HuH-7.5 (cell line): ENCODE measurements at places on chromosomes 7 and 10.

DNA sequence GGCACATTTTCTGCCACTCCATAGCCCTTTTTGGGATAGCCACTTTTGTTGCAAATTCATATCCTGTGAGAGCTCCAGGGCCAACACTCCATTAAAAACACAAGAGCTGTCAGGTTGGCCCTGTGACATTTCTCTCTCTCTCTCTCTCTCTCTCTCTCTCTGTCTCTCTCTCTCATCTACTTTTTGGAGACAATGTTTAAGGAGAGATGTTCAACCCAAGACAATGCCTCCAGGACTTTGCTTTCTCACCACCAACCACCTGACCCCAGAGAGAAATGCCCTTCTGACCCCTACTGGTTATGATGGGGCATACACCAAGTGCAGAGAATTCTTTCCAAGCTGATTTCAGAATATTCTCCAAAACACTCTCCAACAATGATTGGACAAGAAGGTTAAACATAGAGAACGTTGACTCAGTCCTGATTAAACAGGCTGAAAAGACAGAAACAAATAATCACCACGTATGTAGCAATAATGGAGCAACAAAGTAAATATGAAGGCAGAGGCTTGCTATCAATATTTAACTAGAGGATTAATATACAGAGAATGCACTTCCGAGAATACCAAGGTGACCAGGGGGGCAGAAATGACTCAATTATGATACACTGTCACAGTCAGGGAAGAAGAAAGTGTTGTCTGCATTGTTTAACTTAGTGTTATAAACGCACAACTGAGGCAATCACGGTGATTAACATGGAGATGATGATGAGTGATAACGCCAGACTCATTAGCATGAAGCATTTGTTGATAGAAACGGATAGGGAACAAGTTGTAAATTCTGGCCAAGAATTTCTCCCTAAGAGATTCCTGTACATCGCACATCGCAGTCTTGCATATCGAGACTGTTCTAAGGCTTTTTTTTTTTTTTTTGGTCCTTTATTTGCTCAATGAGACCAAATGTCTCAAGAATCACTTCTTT lies 178.5 kb downstream of the NRP1 start:
- DNase-seq, result peak; percentile 62

DNA sequence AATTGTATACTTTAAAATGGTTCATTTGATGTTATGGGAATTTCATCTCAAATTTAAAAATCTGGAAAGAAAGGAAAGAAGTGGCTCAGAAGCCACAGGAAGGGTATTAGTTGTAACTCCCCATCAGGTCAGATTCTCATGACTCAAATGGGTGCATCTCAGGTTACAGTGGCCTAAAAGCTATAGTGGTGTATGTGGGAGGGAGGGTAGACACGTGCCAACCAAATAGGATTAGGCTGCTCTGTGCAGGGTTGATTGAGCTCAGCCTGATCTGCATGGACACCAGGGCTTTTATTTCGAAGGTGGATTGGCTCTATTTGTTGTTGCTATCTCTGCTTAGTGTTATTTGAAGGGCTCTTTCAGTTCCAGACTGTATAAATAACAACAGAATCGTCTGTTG lies 121.5 kb upstream of the PRR15 start:
- DNase-seq, result no peak

DNA sequence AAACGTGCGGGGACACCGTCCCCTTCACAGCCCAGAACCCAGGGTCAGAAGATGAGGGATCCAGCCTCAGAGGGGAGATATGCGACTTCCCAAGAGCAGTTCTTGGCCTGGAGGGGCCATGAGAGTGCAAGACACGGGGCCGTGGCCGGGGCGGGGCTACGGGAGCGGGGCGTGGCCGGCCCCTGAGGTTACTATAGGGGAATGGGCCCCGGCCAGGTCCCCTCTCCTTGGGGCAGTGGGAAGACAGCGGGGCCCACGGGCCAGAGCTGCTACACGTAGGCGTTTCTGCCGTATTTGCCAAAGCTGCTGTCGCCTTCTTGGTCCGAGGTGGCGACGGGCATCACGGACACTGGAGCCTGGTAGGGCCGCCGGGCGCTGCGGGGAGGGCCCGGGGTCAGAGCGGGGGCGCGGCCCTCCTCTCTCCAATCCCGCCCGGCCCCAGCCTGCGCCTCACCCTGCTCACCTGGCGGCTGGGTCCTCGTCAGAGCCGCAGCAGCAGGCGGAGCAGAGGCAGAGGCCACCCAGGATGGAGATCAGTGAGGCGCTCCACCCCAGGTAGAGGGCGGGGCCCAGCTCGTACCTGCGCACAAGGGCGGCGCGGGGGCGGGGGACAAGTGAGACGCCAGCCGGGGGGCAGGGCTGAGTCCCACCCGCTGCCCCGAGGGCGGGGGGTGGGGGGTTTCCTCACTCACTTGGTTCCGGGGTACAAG lies 5.3 kb downstream of the CLDN15 start:
- DNase-seq, result no peak

- no peak for DNase-seq
Measured at GRCh38 chr7:23918286-23918685, 208.3 kb downstream of the STK31 start.

DNA sequence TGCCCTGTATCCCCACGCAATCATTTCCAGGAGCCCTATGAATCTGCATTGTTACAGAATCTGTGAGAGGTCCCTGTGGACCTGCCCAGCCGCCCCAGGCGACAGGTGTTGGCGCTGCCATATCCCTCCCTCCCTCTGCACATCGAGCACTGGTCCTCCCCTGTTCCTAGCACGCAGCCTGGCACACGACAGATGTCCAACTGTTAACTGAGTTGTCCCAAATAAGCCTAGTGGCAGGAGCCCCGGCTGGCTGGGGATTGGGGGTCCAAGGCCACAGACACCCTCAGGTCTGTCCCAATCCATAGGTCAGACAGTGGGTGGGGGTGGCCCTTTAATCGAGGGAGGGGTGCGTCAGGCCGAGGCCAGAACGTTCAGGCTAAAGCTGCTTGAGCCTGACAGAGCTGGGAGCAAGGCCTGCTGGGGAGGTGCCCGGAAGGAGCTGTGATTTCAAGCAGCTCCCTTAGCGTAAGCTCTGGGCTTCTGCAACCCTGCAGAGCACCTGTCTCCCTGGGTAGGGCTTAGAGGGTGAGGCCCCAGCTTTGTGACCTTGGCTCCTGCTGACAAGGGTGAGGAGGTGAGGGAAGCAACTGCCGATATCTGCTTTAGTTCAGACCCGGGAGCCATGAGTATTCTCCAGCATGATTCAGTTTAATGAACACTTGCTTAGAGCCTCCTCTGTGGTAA lies 40.1 kb downstream of the ADRA2A start:
- no peak for DNase-seq

- no peak for DNase-seq
Measured at GRCh38 chr10:126215746-126216631, 172.3 kb downstream of the ADAM12 start.

- no peak for DNase-seq
Measured at GRCh38 chr7:75637854-75638593, 100.7 kb downstream of the HIP1 start.

DNA sequence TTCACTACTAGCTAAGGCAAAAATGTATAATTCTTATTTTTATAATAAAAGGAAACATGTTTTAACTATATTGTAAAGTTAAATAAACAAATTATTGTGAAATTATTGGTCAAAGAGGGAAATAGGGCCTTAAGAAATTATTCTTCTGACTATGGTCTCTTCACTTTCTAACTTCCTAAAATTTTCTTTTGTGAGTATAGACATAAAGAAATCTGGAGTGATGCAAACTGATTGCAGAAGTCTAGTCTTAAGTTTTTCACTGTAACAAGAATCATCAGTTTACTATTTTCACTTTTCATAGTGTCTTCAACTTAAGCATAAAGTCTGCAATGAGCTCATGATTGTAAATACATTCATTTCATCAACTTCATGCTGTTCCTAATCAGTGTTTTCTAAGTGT lies 525.4 kb downstream of the TFEC start:
- DNase-seq, result no peak

DNA sequence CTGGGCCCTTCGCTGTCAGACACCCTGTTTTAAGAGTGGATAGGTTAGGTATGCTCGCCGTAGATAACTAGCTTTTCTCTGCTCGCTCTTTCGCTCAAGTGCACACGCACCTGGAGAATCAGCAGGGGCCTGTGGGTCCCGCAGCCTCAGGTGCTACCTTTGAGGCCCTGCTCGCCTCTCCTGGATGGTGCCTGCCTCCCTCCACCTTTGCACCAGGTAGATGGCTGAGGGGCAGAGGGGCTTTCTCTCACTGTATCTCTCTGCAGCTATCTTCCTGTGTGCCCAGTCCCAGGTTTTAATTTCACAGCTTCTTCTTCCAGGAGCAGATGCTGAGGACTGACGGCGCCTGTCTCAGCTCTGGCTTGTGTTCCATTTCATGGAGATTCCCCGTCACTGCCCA lies 227.9 kb downstream of the TCF7L2 start:
- no peak for DNase-seq

DNA sequence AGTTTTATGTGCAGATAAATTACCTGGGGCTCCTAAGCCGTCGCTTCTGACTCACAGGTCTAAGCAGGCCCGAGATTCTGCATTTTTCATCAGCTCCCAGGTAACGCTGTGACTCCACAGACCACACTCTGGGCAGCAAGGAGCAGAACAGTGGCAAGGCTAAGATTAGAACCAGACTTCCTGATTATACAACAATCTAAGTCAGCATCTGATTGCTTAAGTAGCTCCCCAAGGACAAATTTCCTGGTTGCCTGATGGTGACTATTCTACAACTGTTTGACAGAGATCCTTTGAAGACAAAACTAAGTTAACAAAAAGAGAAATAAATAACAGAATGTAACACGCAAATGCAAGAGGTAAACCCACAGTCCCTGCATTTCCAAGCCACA lies 69.0 kb downstream of the CREB3L2 start:
- DNase-seq, result no peak

- DNase-seq, result no peak
Measured at GRCh38 chr7:134083766-134084487, 43.2 kb upstream of the LRGUK start.

DNA sequence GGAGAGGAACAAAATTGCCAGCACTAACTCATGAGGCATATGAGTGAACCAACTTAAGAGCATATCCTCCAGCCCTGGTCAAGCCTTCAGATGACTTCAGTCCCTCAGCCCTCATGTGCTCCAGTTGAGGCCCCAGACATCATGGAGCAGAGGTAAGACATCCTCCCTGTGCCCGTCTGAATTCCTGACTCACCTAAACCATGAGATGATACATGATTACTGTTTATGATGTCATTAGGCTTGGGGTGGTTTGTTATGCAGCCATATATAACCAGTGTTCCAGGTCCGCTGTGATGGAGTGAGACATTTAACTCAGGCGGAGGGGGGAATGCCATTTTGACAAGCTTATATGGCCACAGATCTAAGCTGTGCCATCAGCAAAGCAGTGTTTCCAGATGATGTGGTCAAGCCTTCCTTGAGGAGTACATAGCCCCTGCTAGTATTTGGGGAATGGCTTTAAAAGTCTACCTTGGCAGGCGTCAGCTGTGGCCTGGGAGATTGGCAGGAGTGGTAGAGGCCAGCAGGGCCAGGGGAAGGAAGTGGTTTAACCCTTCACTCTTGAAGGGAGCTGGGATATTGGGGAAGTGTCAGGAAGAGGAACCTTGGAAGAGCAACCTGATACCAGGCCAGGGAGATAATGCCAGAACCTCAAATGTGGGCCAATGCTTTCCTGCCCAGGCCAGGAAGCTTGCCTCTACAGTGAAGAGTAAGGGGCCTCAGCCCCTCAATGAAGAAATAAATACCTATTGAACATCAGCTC lies 343.0 kb upstream of the PODXL start:
- DNase-seq, result no peak

- DNase-seq, result no peak
Measured at GRCh38 chr7:467393-467828, 52.2 kb downstream of the PDGFA start.

DNA sequence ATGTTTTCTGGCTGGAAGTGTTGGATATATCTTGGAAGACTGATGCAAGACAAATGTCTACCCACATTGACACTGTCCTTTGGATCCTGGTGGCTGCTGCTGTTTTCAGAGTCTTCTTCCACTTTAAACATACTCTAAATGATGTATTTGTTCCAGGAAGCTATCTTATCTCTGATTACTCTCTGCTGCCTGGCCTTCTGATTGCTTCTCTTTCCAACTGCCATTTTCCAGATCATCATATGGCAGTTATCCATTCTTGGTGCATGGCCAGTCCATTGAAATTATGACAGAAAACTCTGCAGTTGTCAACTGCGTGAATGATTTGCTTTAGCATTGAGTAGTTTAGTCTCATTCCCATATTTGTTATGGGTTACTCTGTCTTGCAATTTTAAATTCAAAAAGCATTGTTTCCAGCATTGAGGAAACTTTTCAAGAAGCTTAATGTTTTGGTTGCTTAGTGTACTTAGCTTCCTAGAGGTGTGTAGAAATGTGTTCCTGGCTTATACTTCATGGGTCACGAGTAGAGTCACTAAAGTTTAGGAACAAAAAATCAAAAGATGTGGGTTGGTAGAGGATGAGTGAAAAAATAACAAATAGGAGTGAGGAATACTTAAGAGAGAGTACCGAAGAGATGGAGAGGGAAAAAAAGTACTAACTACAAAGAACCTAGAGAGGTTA lies 268.3 kb upstream of the MTPN start:
- DNase-seq, result no peak

DNA sequence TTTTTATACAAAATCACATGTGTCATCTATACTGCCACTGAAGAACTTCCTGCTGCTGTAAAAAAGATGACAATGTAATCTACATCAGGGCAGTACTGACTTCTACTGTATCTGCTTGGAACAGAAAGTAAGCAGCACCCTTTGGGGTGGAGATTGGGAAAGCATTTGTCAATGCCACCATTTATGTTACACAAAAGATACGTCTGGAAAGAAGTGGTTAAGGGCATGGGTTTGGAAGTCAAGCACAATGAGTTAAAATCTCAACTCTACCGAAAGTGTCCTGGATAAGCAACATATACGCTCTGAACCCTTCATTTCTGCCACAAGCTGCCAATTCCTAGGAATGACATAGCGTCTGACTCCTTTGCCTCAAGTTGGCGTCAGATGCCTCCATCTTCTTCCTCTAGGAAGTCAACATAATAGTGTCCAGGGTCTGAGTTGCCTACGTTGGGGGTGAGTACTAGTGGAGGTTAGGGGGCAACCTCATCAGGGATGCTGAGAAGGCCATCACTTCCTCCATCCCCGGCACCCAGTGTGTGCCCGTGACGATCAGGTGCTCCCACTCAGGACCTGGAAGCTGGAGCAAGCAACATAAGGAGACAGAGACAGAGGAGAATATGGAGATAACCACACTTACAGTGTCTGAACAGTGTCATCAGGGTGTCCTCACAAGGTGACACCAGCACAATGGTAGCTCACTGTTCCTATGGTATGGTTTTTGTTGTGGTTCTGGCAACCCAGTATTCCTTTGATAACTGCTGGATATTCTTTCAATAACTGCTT lies 58.3 kb downstream of the SGMS1 start:
- DNase-seq, result no peak

GRCh38 chr7:86158111-86158510 lies 485.6 kb upstream of the GRM3 start:
- DNase-seq, result no peak

- DNase-seq, result peak; percentile 20
Measured at GRCh38 chr7:95772771-95773581, 622 bp downstream of the DYNC1I1 start.

GRCh38 chr10:105195831-105196230 lies 554.7 kb downstream of the SORCS3 start:
- DNase-seq, result no peak
